ENCODE measurements at places on chromosomes 13 and 19.

GRCh38 chr13:84668637-84669036 is 786.4 kb upstream of the SLITRK1 start:
- no peak for DNase-seq

DNA sequence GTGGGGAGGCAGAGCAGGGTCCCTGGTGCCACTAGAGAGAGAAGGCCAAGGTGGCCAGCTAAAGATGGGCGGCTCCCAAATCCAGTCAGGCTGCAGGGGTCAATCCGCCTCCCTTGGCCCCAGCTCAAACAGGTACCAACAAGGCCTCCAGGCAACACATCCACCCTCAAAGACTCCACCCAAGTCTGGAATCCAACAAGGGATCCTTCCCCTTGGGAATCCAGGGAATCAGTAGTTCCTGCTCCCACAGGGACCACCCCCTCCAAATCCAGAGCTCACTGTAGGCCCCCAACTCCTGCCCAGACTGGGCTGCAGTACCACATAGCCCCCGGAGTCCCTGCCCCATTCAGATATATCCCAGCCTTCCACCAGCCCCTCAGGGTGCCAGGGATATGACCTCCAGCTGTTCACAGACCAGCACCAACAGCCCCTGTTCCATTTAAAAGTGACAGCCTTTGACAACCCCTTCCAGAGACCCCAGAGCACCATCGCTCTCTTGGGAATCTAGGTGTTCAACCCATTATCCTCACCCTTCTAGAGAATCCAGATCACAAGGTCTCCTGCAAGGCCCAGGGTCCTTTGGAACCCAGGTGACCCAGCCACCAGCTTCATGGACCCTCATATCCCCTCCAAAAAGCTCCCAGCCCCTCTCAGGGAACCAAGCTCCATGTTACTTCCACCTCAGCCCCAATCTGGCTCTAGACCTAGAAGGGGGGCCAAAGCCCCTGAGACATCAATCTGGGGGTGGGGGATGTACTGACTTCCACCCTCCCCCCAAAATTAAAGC is 3.2 kb downstream of the ERF start:
- no peak for DNase-seq

DNA sequence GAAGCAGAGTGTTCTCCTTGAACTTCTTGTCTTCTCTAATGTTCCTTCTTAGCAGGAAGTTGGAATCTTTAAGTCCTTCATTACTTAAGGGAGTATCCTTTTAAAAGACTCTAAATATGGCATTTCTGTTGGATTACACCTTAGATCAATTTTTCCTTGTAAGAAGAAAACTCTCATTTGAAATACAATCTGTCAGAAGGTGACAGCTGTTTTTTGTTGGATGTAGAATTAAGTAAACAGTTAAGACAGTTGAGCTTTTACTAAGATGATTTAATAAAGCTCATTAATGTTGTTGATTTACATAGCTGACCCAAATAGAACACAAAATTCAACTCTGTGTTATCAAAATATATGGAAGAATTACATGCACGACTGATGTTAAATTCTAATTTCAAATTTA is 16.7 kb upstream of the MBNL2 start:
- no peak for DNase-seq

- no peak for DNase-seq
Measured at GRCh38 chr19:5448374-5448773, 6.8 kb upstream of the ZNRF4 start.

DNA sequence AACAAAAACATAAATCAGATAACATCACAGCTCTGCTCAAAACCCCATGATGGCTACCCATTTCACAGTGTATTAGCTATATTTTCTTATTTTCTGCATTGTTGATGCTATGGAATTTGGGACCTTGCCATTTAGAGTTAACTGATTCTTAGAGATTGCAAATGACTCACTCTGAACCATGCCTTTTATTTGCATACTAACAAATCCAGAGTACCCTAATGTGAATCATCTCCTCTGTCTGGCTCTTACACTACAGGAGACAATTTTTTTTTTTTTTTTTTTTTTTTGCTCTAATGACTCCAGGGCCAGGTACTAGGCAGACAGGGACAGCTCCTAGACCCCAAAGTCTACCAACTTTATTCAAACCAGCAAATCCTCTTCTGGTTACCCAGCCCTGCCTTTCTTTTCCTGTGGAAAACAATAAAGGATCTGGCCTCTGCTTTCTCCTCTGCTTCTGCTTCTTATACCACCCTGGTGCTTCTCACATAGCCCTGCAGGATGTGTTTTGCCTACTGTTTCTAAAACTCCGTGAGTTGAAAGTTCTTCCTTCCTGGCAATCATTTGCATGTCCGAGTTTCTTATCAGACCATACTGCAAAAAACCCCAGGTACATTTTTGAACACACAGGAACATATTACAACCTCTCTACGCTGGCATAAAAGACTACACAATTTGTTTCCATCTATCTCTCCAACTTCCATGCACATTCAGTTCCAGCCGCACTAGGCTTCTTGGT is 10.6 kb upstream of the ZNF460 start:
- peak; percentile 93 for DNase-seq

DNA sequence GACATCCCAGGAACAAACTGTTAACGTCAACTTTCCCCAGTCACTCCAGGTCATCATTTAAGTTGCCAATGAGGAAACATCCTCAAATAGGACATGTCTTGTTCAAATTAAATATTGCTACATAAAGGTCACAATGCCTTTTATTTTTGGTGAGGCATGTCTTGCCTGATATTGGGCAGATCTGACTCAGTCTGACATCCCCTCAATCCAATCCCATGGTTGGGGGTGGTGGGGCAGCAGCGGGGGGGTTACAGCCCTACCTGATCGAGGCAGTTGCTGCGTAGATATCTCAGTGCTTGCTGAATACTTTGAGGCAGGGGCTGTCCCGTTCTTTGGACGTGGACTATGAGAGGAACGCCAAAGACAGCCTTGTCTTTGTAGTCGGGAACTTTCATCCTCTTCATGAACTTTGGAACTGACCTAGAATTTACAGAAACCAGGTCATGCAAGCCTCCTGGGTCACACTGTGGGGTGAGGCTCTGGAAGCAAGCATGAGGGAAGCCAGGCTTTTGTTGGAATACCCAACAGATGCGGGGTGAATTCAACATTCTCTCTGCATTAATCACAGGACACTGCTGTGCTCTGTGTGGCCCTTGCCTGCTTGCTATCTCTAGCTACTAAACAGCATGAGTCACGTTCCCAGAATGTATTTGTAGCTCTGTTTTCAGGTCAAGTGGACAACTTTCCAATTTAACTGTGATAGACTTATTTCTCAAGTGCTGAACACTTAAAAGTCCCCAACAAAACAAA is 109.8 kb downstream of the KL start:
- DNase-seq = peak; percentile 97

GRCh38 chr19:6744381-6745301 is 5.2 kb downstream of the TRIP10 start:
- peak; percentile 63 for DNase-seq

DNA sequence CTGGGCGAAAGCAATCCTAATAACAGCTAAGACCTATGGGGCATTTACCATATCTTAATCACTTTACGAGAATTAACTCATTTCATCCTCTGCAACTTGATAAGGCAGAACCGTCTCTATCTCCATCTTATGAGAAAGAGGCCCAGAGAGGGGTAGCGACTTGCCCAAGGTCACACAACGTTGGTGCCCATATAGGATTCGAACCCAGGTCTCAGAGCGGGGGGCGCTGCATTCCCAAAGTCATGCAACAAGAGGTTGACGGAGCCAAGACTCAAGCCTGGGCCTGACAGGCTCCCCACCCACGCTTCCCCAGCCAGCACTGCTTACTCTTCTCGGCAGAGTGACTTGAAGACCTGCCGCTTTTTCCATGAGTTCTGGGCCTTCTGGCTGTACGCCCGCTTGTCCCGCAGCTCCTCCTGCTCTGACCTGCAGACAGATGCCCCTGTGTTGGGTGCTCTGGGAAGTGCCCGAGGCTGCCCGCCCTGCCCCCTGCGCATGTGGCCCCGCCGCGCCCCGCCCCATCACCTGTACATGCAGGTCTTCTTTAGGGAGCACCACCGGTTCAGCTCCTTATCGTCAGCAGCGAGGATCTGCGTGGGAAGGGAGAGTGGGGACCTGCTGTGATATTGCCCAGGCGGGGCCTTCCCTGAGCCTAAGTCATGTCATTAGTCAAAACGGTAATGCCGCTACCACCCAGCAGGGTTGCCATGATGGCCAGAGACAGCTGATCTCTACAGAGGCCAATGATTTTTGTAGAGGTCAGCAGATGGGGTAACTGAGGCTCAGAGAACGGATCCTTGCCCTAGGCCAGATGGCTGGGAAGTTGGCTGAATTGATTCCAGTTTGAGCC is 10.8 kb downstream of the KRI1 start:
- no peak for DNase-seq

DNA sequence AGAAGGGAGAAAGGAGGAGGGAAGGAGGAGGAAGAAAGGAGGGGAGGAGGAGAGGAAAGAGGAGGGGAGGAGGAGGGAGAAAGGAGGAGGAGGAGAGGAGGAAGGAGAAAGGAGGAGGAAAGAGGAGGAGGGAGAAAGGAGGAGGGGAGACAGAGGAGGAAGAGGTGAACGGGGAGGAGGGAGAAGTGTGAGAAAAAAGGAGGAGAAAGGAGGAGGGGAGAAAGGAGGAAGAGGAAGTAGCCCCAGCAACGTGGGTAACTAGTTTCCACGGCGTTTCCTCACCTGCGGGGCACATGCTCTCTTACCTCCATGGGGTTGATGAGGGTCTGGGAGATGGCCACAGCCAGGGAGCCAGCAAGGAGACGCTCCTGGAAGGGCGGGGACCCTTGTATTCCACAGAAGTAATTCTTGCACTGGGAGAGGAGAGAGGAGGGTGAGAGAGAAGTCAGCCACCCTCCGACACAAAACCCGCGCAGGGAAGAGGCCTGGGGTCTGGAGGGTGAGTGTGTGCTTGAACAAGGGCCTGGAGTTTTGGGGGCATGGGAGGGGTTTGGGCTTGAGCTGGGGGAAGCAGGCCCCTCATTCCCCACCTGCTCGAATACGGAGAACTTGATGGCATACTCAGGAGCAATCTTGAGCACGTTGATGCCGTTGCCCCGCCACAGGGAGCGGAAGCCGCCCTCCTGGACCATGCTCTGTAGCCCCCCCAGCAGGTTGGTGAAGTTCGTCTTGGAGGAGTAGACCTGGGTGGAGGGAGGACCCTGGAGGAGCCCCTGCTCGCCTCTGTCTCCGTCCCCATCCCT is 3.9 kb downstream of the SLC25A41 start:
- no peak for DNase-seq

GRCh38 chr19:7926021-7926726 is at the start of gene CTXN1:
TSS of gene CTXN1 (minus strand) at chr19:7926135. CDS start at chr19:7925538, 597 bp downstream.
- DNase-seq = no peak

GRCh38 chr19:32458500-32459123 is 53.0 kb downstream of the DPY19L3 start:
- no peak for DNase-seq

GRCh38 chr19:46809534-46810272 is 21.3 kb upstream of the SLC1A5 start:
- no peak for DNase-seq

DNA sequence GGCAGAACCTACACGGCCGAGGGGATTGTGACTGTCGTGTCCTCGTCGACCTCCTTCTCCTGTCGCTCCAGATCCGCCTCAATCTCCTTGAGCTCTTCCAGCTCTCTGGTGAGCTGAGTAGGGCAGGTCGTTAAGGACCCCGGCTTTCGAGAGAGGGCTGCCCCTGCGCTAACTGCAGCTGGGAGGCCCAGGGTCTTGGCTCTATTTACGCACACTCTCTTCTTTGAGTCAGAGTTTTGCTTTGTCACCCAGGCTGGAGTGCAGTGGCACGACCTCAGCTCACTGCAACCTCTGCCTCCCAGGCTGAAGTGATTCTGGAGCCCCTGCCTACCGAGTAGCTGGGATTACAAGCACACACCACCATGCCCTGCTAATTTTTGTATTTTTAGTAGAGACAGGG is 7.6 kb downstream of the SPC24 start:
- DNase-seq = no peak

- no peak for DNase-seq
Measured at GRCh38 chr13:108437496-108437895, 168.0 kb downstream of the TNFSF13B start.

DNA sequence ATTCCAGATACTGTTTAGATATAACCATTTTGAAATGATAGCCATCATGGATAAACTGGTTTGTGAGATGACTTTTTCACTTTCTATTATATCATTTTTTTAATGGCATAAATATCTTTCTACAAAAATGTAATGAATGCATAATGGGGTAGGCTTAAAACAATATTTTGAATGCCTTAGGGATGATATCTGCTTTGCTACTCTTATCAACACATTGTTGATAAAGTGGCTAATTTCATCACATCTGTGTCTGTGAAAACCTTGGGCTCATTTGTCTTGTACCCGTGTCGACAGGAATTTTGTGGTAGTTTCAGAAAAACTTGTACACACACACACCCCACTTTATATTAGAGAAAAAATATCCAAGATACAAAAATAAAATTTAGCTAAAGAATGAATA is 44.1 kb downstream of the SLITRK6 start:
- DNase-seq = no peak

- no peak for DNase-seq
Measured at GRCh38 chr13:46211483-46212351, at the start of gene LRRC63. TSS of gene LRRC63 (plus strand) at chr13:46211928. CDS start at chr13:46213035, 1,107 bp downstream.

GRCh38 chr19:35021596-35021995 is 8.7 kb upstream of the SCN1B start:
- DNase-seq = no peak

GRCh38 chr19:4866595-4867424 is 657 bp downstream of the PLIN3 start:
- DNase-seq = no peak

DNA sequence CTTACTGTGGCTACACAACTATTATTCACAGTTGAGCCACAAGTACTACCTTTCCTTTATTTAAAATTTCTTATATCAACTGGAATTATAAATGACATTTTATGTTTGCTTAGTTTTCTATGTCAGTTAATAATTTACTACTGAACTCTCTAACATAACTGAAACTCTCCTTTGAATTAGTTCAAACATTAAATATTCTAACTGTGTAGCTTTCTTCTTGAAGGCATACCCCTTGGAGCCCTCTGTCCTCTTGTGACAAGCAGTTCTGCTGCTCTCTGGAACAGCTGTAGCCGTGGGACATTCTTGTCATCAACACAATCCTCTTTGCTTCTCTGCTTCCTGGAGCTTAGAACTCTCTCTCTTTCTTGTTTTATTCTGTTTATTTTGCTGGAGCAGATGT is 244.8 kb downstream of the NHLRC3 start:
- DNase-seq = no peak

DNA sequence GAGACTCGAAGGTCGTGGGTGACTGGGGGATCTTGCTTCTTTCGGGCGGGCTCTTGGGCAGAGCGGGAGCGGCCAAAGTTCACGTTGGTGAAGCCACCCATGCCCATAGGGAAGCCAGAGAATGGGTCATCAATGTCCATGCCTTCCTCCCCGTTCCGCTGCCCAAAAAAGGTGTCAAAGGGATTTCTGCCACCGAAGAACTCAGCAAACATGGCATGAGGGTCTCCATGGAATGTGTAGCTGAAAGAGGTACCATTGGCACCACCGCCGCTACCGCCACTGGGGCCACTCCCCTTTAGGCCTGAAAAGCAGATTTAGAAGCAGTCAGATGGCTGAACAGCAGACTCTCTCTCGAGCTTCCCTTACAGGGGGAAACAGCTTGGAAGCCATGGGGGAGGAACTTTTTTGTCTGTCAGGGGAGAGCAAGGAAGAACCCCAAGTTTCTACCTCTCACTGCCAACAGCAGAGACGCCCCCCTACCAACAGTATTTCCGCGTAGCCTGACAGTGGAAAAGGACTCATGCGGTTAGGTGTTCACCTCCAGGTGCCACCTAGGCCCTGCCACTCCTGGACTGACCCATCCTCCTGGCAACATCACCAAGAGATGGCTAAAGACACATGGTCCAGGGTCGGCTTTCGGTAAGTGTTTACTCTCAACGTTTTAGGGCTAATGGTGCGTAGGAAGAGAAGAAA is 1.3 kb downstream of the DNAJB1 start:
- DNase-seq = no peak

All from non-pigmented ciliary epithelial cell (primary cell).